ENCODE measurements at places on chromosomes 2 and 18.
A peak's percentile ranks its signal among the peaks of the same experiment; 100 is the strongest.

GRCh38 chr2:57376985-57377384, 669.6 kb upstream of the VRK2 start:
- DNase-seq, result no peak

DNA sequence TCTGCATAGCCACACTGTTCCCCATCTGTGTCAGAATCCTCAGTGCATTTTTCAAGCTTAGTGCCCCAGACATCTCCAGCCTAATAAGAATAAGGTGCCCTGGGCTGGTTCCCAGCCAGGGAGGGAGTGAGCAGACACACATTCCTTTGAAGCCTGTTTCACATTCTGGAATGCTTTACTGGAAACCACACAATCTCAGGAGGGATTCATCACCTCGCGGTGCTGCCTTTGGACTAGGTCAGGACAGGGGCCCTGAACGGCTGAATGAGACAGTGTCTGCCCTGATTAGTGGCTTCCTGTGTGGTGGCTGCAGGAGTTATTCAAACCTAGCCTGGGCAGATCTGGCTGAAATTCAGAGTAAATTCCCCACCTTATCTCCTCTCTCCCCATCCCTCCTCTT, 108.0 kb upstream of the LDAH start:
- no peak for DNase-seq

DNA sequence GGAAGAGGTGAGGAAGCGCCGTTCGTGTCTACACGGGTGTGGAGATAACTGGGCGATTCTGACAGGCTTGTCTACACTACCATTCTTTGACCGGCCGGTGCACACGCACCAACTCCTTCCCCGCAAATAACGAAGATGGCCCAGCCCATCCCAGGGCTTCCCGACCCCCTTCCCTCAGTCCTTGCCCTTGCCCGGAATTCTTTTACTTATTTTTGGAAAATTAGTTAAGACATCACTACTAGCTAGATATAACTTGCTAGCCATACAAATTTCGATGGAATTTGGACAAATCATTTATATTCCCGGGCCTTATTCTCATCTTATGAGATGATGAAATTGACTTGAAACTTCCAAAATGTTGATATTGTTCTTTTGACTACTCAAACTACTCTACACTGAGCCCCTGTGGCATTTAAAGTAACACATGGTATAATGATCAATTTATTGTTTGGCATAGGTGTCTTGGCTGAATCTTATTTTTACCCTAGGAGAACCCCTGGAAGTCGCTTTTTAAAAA, 1.3 kb downstream of the ERICH2 start:
- no peak for DNase-seq

DNA sequence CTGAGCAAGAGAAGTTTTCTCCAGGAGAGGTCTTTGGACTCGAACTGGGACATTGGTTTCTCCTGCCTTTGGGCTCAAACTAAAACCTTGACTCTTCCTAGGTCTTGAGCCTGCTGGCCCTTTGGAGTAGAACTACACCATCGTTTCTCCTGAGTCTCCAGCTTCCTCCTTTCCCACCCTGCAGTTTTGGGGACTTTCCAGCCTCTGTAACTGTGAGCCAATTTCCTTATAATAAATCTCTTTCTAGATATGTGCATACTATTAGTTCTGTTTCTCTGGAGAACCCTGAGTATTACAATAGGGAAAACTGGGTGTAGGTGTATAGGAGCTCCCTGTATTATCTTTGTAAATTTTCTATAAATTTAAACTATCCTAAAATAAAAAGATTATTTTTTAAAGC, 219.8 kb upstream of the AGAP1 start:
- DNase-seq, result no peak

DNA sequence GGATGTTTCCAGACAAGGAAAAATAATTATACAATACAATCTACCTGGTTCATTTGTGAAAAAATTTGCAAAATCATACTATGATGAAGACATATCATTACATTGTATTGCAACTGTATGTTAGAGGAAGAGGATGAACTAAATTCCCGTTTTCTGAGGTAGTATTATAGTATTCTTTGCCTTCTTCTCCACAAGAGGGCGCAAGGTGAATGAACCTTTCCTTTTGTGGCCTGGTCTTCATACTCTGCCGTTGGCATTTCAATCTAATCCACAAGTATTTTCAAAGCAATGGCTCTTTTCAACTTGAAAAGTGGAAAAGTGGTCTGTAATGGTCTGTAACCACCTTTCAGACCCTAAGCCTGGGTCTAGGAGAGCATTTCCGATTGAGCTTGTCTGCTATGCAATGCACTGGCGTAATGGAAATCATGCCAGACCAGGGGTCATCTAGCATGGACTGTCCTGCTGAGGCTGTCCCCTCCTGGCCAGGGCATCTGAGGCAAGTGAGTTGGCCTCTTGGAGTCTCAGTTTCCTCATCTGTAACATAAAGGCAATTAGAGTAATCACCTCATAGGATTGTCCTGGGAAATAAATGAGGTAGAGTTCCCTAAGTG, 30.8 kb upstream of the ZNF396 start:
- peak; percentile 30 for DNase-seq

DNA sequence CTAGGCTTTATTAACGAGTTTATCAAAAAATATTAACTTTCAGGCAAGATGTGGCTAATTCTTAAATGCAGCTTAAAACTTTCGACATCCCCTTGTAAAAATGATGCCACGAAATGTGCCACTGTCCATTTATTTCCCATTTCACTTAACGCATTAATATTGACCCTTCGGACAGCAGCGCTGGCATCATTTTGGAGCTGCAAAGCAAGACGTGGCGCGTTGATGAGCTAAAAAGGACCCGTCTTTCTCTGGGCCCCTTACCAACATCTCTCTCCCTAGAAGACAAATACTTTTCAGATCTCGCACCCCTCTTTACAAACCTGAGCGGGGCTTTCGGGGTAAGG, 367.9 kb downstream of the MTX2 start:
- no peak for DNase-seq

DNA sequence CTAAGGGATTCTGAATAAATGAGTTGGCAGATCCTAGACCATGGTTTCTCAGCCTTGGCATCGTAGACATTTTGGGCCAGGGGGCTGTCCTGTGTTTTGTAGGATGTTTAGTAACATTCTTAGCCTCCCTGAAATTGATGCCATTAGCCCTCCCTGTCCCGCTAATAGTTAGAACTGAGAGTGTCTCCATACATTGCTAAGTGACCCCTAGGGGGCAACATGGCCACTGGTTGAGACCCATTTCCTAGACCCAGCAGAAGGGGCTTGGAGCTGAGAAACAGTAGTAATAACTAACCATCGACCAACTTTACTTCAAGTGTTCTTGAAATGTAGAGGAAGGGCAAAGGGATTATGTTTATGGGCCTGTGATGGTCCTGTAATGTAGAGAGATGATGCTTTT, 40.8 kb downstream of the KCMF1 start:
- DNase-seq, result no peak

- DNase-seq, result no peak
Measured at GRCh38 chr2:68351997-68352396, 13.1 kb upstream of the PLEK start.

DNA sequence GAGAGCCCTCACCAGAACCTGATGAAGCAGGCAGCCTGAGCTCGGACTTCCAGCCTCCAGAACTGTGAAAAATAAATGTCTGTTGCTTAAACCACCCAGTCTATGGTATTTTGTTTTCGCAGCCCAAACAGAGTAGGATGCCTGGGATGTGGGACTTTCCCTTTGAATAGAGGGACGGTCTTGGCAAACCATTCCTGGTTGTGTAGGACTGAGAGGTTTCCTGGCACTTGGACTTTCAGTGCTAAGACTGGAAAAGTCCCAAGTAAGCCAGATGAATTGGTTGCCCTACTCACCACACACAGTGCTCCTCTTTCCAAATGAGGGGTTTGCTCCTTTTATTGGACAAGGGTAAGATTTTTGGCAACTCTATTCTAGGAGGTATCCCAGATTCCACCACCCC, 46.8 kb upstream of the ACMSD start:
- DNase-seq, result no peak

DNA sequence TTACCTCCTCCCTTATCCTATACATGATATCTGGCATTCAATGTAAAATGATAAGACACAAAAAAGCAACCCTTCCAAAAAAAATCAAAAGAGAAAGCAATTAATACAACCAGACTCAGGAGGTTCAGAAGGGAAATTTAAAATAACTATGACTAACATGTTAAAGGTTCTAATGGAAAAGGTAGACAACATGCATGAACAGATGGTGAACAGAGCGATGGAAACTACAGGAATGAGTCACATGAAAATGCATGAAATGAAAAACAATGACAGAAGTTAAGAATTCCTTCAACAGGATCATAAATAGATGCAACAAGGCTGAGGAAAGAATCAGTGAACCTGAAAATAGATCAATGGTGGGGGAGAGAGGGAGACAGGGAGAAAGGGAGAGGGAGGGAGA, 26.1 kb upstream of the ERCC3 start:
- no peak for DNase-seq

- no peak for DNase-seq
Measured at GRCh38 chr2:96594282-96594681, 43.8 kb downstream of the KANSL3 start.

GRCh38 chr2:162075689-162076132, 1.7 kb upstream of the DPP4 start:
- DNase-seq, result no peak

DNA sequence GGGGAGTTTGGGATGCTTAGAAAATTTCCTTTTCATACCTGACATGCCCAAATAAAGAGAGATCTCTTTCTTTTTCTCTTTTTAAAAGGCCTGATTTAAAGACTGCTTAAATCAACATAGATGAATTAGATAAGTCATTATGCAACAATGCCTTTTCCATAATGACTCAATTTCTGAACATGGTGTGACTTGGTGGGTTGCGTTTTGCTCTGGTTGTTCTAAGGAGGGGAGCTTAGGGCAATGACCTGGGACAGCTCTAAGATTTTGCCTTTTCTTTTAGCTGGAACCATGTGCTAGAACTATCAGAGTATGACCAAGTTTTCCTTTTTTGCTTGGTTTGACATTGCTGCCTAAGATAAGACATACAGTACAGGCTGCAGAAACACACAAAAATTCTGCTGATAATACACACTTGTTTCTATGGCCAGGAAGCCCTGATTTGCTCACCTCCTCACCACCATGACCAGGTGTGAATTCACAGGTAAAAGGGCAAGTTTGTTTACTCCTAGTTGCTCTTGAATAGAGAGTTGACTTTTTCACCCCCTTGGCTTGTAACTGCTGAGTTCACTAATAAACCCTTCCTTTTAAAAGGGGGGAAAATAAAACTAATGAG, 58.1 kb upstream of the IL1RL1 start:
- DNase-seq, result no peak

- DNase-seq, result no peak
Measured at GRCh38 chr2:159154366-159154765, 132.1 kb downstream of the WDSUB1 start.

DNA sequence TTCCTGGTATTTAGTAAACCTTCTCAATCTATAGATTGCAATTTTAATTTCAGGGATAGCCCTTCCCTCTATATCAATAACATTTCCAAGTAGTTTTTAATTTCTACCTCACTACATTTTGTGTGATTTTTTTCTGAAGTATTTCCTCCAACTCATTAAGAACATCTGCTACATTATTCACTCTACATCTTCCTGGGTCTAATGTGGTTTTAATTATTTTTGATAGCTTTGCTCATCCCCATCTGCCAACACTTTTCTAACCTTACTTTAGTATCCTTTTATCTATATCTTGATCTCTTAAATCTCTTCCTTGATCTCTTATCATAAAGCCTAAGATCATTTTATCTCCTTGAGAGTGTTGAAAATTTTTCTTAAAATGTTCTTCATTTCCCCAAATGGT, 278.3 kb upstream of the CYP26B1 start:
- no peak for DNase-seq

GRCh38 chr18:46718501-46719341, 38.1 kb downstream of the ST8SIA5 start:
- DNase-seq, result no peak

- no peak for DNase-seq
Measured at GRCh38 chr18:8196238-8196637, 413.0 kb upstream of the RAB12 start.

DNA sequence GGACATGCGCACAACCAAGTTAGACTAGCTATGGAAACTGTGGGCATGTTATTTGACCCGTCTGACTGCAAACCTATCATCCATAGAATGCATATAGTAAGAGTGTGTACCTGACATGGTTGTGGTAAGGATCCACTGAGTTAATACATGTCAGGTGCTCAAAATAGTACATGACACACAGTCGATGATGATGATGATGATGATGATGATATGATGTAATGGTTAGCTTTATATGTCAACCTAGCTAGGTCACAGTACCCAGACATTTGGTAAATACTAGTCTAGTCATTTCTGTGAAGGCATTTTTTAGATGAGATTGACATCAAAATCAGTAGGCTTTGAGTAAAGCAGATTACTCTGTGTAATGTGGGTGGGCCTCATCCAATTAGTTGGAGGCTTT, 204.1 kb downstream of the AFF3 start:
- no peak for DNase-seq

GRCh38 chr2:237964194-237964577, 2.6 kb upstream of the UBE2F start:
- DNase-seq, result no peak

- DNase-seq, result no peak
Measured at GRCh38 chr2:634636-635388, 42.4 kb downstream of the TMEM18 start.

GRCh38 chr2:38415728-38416291, 38.7 kb upstream of the ATL2 start:
- no peak for DNase-seq

- DNase-seq, result no peak
Measured at GRCh38 chr2:127134833-127135830, 28.2 kb upstream of the BIN1 start.

GRCh38 chr2:66164470-66164869, 270.5 kb upstream of the MEIS1 start:
- no peak for DNase-seq

DNA sequence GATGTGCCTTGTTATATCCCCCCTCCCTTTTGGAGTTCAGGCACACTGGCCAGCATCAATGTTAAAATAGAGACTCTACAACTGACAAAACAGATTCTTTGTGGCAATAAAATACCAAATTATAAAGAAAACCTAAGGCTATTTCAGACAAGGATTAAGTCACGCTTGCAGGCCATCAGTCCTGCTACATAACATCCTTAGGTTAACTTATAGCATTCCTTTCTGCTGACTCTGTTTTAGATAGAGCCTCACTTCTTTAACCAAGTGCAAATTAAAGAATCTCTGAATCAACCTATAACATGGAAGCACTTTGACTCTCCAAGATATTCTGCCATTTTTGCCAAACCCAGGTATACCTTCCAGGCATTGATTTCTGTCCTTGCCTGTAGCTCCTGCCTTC, 784.6 kb downstream of the RNF144A start:
- no peak for DNase-seq

DNA sequence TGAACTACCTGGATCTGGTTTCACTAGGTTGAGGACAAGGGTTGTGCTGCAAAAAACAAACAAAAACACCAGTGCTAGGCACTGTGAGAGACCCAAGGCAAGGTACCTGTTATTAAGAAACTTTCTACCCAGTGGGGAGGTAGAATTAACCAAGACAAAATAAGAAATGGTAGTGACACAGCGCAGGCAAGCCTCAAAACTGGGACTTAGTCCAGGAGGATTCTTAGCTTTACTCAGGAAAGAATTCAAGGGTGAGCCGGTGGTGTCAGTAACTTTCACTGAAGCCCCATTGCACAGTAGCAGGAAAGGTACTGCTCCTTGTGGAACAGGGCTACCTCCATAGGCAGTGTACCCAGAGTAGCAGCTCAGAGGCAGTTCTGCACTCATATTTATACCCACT, 131.6 kb downstream of the SCG2 start:
- DNase-seq, result no peak
